ENCODE measurements at places on chromosomes 5 and 9. TPM values are rescaled to one million over a fixed set of nuclear protein-coding genes. Genes with fewer than 3 reads are reported as not detected.

Gene LECT2
- total RNA-seq = not detected

Gene COL23A1
- not detected for total RNA-seq

- no peak overlapping the region for H3K4me3 ChIP-seq
- H3K27ac ChIP-seq = no peak overlapping the region
- no peaks in the 10 kb centered on the region for H3K36me3 ChIP-seq
- DNase-seq = no peak
- peaks cover 16% of the 10 kb centered on the region for H3K27me3 ChIP-seq
- no peaks in the 10 kb centered on the region for H3K4me1 ChIP-seq
Measured at GRCh38 chr5:135100011-135100410, 66.0 kb upstream of the PITX1 start.

Gene SPATA31D3
- total RNA-seq = not detected

DNA sequence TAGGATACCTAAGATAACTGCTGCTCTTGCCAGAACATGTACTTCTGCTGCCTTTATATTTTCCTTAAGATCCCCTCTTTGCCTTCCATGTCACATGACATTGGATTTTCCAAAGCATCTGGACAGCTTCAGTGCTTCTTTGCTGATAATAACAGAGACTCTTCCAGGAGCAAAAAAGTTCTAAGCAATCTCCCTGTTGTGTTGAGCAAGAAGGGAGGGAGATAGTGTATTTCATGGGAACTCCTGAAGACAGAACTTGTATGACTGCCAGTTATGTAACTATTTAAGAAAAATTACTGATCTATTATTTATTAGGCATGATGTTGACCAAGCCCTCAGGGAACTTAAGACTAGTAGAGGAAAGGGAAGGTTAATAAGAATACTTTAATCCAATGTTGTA lies 454.7 kb downstream of the SPATA31D1 start:
- no peak overlapping the region for H3K4me3 ChIP-seq
- no peaks in the 10 kb centered on the region for H3K27me3 ChIP-seq
- DNase-seq = no peak

DNA sequence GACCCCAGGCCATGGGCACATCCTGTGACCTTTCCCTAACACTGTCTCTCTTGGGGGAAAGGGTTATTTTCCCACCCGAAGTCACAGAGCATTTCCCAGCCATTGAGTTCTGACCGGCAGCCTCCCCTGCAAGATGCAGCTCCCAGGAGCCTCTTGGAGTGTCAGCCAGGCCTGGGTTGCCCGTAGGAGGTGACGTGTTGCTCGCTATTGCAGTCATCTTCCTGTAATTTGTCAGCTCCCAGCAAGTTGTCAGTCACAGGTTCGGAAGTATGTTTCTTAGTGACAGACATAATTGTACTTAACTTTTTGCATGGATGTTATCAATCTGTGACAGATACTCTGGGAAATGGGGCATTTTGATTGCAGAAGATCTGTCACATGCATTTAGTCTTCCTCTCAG lies 74.5 kb downstream of the MVB12B start:
- no peak for DNase-seq

Gene ECM2
- total RNA-seq = 6.8 TPM

DNA sequence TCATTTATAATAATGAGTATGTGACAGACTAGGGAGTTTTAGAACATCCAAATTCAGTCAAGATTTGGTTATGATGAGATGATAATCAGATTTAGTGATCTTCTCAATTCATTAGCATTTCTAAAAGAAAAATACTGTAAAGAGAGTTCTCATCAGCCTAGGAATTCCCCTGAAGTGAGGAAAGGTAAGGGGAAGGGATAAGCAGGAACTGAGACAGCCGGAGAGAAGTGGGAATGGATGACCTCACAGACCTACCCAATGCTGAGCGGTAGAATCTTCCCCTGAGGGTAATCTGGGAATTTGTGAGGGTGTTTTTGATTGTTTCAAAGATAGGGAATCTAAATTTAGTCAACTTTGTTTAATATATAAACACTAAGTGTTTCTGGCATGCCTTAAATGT lies 16.7 kb upstream of the GPBP1 start:
- no peaks in the 10 kb centered on the region for H3K27me3 ChIP-seq
- H3K4me1 ChIP-seq = no peaks in the 10 kb centered on the region
- no peaks in the 10 kb centered on the region for H3K36me3 ChIP-seq
- H3K27ac ChIP-seq = no peak overlapping the region
- H3K4me3 ChIP-seq = no peak overlapping the region
- no peak for DNase-seq

- H3K27ac ChIP-seq = no peak overlapping the region
- H3K27me3 ChIP-seq = no peaks in the 10 kb centered on the region
- DNase-seq = peak; percentile 95
- H3K4me1 ChIP-seq = peaks cover 14% of the 10 kb centered on the region
- no peak overlapping the region for H3K4me3 ChIP-seq
Measured at GRCh38 chr9:124812441-124812876, 35.5 kb downstream of the OLFML2A start.

DNA sequence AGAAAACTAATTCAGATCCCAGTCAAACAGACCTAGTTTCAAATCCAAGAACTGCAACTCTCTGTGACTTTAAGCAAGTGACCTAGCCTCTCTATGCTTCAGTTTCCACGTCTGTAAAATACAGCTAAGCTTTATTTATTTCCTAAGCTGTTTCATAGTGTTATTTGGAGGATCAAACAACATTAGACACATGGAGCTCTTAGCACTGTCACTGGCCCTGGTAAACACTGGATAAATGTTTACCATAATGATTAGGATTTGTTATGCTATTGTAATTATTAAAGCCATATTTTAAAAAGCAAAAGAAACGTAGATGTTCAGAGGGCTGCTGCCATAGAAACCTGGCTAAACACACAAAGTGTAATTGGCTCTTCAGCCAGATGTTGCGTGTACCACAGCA lies 26.6 kb upstream of the C5orf58 start:
- DNase-seq = no peak
- no peak overlapping the region for H3K4me3 ChIP-seq
- H3K36me3 ChIP-seq = no peaks in the 10 kb centered on the region
- H3K27ac ChIP-seq = no peak overlapping the region
- no peaks in the 10 kb centered on the region for H3K4me1 ChIP-seq
- H3K27me3 ChIP-seq = no peaks in the 10 kb centered on the region

DNA sequence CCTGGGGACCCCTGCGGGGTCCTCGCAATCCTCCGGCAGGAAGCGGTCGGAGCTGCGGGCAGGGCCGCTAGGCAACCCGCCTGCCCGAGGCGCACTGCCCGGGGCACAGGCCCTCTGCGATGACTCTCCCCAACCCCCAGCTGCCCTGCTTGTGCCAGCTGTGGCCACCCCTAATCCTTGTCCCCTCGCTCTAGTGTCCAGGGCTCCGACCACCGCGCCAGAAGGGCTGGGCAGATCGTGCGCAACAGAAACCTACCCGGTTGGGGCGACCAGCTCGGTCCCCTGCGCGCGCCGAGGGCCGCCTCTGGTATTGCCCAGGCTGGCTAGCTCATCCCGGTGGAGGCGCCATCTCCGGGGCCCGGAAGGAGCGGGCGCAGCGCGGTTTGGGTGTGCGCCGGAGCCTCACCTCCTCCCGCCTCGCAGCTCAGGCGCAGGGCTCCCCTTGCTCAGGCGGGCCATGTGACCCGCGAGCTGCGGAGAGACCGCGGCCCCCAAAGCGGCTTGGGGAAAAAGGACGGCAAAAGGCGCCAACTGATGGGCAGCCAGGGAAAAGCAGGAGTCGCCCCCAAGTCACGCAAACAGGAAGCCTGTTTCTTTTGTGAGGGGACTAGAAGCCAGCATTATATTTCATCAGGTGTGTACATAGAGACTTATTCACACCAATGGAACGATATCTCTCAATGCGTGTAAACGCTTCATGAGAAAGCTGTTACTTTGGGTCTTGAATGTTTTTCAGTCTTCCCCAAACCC lies 46.8 kb upstream of the RNF20 start:
- peak overlapping the region; percentile 60 for H3K4me3 ChIP-seq
- H3K27ac ChIP-seq = no peak overlapping the region
- peaks cover 7% of the 10 kb centered on the region for H3K27me3 ChIP-seq
- H3K36me3 ChIP-seq = no peaks in the 10 kb centered on the region
- no peaks in the 10 kb centered on the region for H3K4me1 ChIP-seq

DNA sequence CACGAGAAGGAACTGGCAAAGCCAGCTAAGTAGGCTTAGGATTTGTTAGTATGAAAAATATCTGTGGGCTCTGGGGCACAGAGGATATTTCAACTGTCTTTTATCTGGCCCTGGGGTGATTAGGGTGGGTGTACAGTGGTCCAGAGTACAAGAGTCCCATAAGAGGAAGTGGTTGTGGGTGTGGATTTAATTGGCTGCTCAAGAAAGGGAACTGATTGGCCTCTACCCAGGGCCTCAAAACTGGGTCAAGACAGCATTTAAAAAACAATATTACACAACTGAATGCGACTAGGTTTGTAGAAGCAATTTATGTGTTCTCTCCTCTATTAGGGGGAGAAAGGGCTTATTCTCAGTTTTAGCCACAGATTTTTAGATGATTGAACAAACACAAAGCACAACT lies 1353.4 kb upstream of the WWC1 start:
- no peaks in the 10 kb centered on the region for H3K4me1 ChIP-seq
- H3K27ac ChIP-seq = no peak overlapping the region
- H3K27me3 ChIP-seq = no peaks in the 10 kb centered on the region
- H3K4me3 ChIP-seq = no peak overlapping the region
- no peaks in the 10 kb centered on the region for H3K36me3 ChIP-seq
- DNase-seq = no peak

DNA sequence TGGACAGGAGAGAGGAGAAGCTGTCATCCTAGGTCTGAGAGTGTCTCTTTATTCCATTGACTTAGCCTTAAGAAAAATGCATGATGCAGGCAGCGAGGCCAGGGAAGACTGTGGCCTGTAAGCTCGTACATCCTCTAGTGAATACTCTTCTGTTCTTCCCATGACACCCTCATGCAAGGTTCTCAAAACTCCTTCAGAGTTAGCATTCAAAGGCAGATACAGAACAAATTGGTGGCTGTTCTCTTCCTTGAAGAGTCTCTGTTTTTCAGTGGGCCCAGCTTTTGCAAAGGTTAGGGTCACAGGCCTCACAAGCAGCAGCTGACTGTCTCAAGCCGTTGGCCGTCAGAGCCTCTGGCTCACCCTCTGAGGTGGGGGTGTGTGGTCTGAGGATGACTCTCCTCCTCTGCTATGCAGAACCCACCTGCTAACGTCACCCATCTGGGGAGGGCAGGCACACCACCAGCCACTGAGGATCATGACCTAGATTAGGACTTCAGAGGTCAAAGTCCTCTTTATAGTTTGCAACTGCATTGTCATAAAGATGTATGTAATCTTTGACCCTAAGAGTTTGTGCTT lies 15.1 kb downstream of the ADCY2 start:
- no peak overlapping the region for H3K27ac ChIP-seq
- H3K36me3 ChIP-seq = no peaks in the 10 kb centered on the region
- no peaks in the 10 kb centered on the region for H3K27me3 ChIP-seq
- peak; percentile 67 for DNase-seq
- no peaks in the 10 kb centered on the region for H3K4me1 ChIP-seq

Gene RPL12
- 1,751 TPM for total RNA-seq

Gene GADD45G
- 2.3 TPM for total RNA-seq

Gene PRDM9
- total RNA-seq = not detected

- peaks cover 6% of the 10 kb centered on the region for H3K4me1 ChIP-seq
- peak overlapping the region; percentile 37 for H3K27ac ChIP-seq
- peaks cover 25% of the 10 kb centered on the region for H3K36me3 ChIP-seq
- no peak overlapping the region for H3K4me3 ChIP-seq
- DNase-seq = peak; percentile 49
Measured at GRCh38 chr5:14457476-14457875, 124.1 kb upstream of the OTULINL start.
